CD4-positive, alpha-beta T cell treated with Interleukin-4 for 1 hour (primary cell): ENCODE measurements at places on chromosomes 13 and 19.
A peak's percentile ranks its signal among the peaks of the same experiment; 100 is the strongest.

DNA sequence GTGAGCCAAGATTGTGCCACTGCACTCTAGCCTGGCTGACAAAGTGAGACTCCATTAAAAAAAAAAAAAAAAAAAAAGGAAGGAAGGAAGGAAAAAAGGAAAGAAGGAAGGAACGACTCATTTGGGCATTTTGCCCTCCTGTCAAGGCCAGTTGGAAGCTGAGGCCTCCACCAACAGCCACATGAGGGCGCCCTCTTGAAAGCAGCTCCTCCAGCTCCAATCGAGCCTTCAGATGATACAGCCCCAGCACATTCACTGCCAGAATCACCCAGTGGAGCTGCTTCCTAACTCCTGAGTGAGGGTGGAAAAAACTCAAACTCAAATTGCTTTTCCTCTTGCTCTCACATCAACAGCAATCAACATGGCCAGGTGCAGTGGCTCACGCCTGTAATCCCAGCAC, 40.9 kb downstream of the GNG7 start:
- DNase-seq: no peak

DNA sequence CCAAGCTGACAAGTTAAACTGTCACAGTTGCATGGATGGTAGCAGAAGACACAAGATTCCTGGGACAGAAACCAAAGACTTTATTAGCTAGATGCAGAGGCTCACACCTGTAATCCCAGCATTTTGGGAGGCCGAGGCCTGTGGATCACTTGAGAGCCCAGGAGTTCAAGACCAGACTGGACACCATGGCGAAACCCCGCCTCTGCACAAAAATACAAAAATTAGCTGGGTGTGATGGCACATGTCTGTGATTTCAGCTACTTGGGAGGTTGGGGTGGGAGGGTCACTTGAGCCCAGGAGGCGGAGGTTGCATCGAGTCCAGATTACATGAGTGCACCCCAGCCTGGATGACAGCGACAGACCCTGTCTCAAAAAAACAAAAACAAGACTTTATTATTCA, 346.6 kb downstream of the IRS2 start:
- DNase-seq: no peak

GRCh38 chr13:94914895-94915294, 202.6 kb upstream of the SOX21 start:
- DNase-seq: no peak

DNA sequence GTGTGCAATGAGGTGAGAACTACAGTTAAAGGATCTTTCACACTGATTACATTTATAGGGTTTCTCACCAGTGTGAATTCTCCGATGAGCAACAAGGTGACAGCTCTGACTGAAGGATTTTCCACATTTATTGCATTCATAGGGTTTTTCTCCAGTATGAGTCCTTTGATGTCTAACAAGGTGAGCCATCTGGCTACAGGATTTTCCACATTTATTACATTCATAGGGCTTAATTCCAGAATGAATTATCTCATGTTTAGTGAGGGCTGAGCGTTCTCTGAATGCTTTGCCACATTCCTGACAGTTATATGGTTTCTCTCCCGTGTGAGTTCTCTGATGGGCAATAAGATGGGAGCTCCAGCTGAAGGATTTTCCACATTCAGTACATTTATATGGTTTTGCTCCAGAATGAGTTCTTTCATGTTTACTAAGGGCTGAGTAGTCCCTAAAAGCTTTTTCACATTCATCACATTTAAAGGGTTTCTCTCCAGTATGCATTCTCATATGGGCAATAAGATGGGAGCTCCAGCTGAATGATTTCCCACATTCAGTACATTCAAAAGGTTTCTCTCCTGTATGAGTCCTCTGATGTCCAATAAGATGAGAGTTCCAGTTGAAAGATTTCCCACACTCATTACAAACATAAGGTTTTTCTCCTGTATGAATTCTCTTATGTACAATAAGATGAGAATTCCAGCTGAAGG, 4.4 kb upstream of the C19orf18 start:
- no peak for DNase-seq

- peak; percentile 43 for DNase-seq
Measured at GRCh38 chr19:34254698-34255432, 511 bp downstream of the GARRE1 start.
